ENCODE measurements at places on chromosomes 3 and 15. TPM values are rescaled to one million over a fixed set of nuclear protein-coding genes. Genes with fewer than 3 reads are reported as not detected.
A peak's percentile ranks its signal among the peaks of the same experiment; 100 is the strongest.

DNA sequence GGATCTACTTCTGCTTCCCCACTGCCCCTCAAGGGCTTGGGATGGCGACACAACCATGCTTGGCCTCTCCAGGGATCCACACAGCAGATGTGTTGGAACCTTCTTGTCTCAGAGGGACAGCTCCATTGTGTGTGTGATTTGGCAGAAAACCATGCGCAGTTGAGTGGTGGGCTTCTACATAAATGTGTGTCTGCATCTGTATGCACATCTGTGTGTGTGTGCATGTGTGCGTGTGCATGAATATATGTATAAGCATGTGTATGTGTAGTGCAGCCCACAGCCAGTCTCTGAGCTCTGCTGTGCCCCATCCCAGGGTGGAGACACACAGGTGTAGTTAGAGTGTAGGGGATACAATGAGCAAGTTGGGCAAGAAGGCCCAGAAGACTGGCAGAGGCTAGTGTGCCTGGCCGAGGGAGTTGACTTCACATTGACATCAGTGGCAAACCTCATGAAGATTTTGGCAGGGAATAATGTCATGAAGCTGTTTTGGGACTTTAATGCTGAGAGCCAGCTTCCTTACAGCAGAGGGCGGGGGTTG, 8.1 kb downstream of the GLYCTK start:
- no peak for DNase-seq

DNA sequence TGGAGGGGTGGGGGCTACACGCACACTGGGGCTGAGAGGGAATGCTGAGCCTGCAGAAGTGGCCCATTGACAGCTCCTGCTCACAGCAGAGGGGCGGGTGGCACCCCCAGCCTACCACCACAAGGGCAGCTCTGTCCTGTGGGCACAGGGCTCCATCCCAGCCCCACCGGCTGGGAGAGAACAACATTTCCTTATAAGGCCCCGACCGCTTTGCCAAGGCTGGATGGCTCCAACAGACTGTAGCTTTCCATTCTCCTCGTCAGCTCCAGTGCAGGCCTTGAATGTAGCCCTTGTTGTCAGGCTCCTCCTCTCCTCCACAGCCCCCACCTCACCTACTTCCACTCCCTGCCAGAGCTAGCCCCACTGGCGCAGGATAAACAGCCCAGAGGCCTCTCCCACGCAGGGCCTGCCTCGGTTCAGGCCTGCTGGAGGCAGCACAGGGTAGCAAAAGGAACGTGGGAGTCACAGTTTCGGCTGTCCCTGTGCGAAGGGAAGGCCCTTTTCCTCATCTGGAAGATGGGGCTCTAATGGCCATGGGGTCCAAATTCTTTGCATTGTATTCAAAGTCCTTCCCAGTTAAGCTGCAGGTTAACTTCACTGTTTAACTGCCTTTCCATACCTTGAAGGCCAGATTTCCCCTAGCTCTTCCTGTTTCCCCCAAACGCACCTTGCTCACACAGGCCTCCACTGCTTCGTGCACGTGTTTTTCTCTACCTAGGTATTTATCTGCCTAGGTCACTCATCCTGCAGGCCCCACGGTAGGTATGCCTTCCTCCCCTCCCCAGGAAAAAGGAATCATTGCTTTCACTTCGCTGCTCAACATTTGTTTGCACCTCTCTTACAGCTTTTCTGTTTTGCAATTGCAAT, 101.6 kb upstream of the LPP start:
- peak; percentile 20 for DNase-seq

- DNase-seq: no peak
Observed at GRCh38 chr15:34890424-34890823, 79.1 kb downstream of the AQR start.

- DNase-seq: no peak
Observed at GRCh38 chr3:129855170-129855831, 38.2 kb downstream of the TMCC1 start.

Gene CLDN11
- not detected for total RNA-seq

- no peak for DNase-seq
Observed at GRCh38 chr15:25238126-25238525, 200.7 kb downstream of the UBE3A start.

Gene MUC20
- total RNA-seq: 0.33 TPM

- no peak for DNase-seq
Observed at GRCh38 chr15:54500330-54500729, 522.1 kb downstream of the UNC13C start.

Measured in mammary epithelial cell (primary cell).